ENCODE measurements at places on chromosomes 2 and 18.

GRCh38 chr2:190031969-190032618 lies 30.4 kb downstream of the MSTN start:
- DNase-seq, result no peak

GRCh38 chr2:33287507-33288005 lies 188.9 kb upstream of the RASGRP3 start:
- no peak for DNase-seq

DNA sequence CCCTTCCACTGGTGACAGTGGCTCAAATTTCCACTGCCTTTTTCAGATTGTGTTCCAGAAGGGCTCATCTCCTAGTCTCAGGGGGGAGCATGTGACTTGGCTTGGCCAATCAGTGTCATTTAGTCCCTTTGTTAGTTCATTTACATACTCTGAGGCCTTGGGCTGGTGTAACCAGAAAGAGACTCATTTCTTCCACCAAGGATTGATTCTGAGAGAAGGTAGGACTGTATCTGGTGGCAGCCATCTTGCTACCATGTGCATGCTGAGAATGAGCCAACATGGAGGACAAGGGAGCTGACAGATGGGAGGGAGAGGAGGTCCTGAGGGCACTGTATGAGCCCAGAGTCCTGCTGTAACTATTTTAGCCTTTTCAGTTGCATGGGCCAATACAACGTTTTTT lies 191.7 kb downstream of the THSD7B start:
- DNase-seq, result no peak

DNA sequence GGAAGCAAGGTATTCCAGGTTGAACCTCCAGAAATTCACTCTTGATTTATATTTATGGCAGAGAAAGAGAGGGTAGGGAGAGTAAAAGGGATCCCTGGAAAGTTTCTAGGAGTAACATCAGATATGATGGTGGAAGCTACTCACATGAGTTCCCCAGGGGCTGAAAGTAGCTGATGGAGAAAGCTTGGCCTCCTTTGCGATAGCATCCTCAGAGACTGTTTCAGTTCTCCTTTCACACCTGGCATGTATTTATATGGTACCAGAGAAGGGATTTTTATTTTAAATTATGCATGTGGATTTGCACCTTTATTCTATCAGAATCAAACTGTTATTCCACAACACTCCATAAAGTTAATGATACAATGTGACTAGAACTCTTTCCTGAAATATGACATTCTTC lies 126.3 kb upstream of the OSR1 start:
- no peak for DNase-seq

DNA sequence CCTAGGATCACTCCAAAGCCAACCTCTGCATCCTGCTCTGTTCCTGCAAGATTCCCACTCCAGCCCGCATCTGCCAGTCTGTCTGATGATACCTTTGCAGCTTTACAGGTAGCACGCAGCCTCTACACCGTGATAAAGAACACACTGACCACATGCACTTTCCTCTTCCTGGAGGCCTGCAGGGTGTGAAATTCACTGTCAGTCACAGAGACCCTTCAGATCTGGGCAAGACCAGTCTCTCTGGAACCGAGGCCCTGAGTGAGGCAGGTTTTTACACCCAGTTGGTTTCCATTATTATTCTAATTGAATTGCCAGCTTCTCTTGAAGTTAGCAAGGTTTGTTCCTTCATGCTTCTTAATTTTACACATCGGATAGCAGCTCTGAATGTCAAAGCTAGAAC lies 30.5 kb upstream of the TWIST2 start:
- no peak for DNase-seq

DNA sequence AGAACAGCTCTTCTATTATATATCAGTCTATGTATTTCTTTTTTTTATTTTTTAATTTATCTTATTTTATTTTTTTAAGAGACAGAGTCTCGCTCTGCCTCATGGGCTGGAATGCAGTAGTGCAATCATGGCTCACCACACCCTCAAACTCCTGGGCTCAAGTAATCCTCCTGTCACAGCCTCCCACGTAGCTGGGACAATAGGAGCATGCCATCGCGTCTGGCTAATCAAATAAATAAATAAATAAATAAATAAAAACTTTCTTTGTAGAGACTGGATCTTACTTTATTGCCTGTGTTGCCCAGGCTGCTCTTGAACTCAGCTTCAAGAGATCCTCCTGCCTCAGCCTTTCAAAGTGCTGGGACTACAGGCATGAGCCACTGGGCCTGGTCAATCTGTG lies 117.0 kb downstream of the RBMS1 start:
- peak; percentile 55 for DNase-seq

GRCh38 chr18:70454704-70455322 lies 166.0 kb downstream of the SOCS6 start:
- DNase-seq, result peak; percentile 62

Data from A172 (cell line).